ENCODE measurements at places on chromosomes 12 and 14.

GRCh38 chr14:23286020-23286901, at the start of gene HOMEZ:
Gene HOMEZ, minus strand, starts transcription at chr14:23286132. Its CDS starts 180 bp downstream, at chr14:23285952.
- peak; percentile 95 for DNase-seq

GRCh38 chr12:93042283-93042682, 113.2 kb upstream of the EEA1 start:
- DNase-seq = no peak

GRCh38 chr12:50665170-50665569, 98.7 kb upstream of the ATF1 start:
- DNase-seq = no peak

GRCh38 chr12:8455727-8456360, at the start of gene CLEC6A:
Gene CLEC6A, plus strand, starts transcription at chr12:8455962. Its CDS starts 150 bp downstream, at chr12:8456112.
- DNase-seq = no peak

DNA sequence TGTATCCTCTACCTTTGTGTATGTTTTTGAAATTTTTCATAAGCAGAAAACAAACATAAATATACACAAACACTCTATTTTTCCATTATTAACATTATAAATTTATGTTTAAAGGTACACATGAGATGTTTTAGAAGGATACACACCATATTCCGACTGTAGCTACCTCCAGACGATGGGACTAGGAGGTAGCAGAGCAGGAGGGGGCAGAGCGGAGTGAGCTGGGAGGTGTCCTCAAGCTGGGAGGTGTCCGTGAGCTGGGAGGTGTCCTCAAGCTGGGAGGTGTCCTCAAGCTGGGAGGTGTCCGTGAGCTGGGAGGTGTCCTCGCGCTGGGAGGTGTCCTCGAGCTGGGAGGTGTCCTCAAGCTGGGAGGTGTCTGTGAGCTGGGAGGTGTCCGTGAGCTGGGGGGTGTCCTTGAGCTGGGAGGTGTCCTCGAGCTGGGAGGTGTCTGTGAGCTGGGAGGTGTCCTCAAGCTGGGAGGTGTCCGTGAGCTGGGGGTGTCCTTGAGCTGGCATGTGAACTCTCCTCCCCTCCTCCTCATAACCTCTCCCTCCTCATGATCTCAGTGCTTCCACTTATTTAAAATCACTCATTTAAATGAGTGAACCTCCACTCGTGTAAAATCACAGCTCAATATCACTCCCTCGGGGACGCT, 346.9 kb upstream of the SFSWAP start:
- no peak for DNase-seq

DNA sequence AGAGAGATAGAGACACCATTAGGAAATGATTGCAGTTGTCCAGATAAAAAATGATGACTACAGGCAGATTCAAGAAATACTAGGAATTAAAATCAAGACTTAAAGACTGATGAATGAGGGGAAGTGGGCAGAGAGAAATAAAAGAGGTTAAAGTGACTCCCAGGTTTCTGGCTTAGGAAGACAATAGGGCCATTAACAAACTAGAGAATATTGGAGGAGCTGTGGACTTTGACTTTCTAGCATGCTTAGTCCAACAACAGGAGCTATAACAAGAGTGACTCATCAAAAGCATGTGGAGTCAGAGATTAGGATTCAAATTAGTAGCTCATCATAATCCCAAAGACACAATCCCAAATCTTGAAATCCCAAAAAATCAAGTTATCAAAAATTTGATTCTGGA, 101.5 kb downstream of the BMP4 start:
- no peak for DNase-seq

DNA sequence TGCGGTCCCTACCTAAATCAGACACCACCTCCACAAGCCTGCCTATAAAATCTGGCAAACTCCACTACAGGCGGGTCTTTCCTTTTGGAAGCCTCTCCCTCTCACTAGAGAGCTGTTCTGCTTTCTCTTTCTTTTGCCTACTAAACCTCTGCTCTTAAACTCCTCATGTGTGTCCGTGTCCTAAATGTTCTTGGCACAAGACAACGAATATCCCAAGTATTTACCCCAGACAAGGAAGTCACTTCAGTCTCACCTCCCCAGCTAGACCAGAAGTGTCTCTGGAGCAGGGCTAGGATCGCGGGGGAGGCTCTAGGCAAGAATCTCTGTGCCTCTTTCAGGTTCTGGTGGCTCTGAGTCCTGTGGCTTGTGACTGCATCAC, 37.2 kb upstream of the FICD start:
- DNase-seq = no peak

- no peak for DNase-seq
Measured at GRCh38 chr12:6226679-6227051, 26.5 kb downstream of the CD9 start.

DNA sequence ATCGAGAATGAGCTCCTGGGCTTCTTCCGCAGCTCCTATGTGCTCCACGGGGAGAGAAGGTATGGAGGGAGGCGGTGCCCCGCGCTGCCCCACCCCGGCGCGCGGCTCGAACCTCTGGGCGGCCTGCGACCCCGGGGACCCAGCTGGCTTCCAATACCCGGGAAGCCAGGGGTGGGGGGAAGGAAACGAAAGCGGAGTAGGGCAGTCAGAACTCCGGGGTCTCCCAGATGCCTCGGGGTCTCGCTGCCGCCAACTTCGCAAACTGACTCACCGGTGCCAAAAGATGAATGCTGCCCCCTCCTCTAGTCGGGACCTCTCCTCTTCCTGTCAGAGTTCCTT, 1.3 kb downstream of the TRHDE start:
- no peak for DNase-seq

GRCh38 chr14:76950055-76951020, 78.2 kb downstream of the IRF2BPL start:
- no peak for DNase-seq

- DNase-seq = no peak
Measured at GRCh38 chr14:83196236-83196635, 1662.6 kb upstream of the SEL1L start.

DNA sequence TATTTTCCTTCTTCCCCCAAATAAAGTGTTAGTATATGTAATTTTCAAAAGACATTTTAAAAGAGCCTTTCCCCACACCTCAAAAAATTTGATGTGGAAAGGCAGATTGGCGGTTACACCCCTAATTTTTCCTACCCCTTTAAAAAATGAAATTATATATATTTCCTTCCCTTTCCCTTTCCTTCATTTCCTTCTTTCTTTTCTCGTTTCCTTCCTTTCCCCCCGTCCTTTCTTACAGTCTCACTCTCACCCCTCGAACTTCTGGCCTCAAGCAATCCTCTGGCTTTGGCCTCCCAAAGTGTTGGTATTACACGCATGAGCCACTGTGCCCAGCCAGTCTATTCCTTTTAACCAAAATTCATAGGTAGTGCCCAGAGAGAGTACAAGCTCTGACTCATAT, 4.2 kb upstream of the UNC119B start:
- no peak for DNase-seq

GRCh38 chr14:105307052-105307727, 6.4 kb upstream of the BRF1 start:
- no peak for DNase-seq

DNA sequence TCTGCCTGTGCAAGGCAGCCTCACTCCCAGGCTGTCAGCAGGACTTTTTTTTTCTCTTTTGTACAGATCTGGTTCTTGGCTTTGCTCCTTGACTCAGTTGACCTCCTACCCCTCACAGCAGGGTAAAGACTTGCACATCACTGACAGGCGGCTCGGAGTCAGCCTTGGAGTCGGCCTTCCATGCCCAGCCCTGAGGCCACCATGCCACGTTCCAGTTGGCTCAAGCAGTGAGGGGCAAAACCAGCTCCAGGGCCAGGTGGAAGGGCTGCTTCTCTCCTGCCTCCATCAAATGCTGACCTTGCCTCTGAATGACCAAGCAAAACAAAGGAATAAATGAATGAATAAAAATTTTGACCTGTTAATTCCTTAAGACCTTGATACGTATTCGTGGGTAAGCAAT, 27.6 kb downstream of the JAG2 start:
- DNase-seq = no peak

DNA sequence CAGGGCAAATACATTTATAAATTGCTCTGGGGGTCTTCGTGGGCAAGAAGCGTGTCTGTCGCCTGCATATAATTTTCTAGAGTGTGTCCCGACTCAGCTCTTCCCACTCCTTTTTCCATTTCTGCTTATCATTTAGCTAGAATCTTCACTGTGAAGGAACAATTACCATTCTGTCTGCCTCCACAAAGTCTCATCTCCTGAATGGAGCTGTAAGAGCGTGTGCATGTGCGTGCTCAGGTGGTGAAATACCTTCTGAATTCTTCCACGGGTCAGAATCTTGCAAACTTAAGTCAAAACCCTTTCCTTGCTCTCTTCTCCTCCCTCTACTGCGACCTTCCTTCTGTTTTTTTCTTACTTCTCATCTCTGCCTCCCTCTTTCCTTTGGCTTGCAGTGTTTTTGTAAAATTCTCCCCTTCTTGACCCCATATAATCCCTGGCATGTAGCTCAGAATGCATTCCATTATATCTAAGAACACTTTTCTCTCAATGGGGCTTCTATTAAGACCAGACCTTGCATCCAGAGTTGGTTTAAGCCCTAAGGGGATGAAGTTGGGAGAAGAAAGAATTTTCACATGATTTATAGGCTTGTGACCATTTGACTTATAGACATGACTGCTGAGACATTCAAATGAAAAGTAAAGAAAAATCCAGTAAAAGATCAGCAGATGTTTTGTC, 25.0 kb upstream of the GSG1 start:
- DNase-seq = no peak

DNA sequence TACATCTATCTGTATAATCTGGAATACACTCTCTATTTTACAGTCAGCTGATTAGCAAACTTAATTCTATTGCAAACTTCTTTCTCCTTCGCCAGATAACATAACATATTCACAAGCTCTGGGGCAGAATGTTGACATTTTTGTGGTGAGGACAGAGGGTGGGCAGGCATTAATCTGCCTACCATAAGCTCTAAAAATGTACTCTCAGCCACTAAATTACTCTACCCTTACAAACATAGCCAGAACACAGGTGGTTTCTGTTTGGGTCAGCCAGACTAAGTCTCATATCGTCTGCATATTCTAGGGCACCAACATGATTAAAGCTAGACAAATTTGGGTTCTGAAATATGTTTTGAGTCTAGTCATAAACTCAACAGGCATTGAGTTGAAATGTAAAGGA, 90.1 kb downstream of the SLC6A15 start:
- no peak for DNase-seq

DNA sequence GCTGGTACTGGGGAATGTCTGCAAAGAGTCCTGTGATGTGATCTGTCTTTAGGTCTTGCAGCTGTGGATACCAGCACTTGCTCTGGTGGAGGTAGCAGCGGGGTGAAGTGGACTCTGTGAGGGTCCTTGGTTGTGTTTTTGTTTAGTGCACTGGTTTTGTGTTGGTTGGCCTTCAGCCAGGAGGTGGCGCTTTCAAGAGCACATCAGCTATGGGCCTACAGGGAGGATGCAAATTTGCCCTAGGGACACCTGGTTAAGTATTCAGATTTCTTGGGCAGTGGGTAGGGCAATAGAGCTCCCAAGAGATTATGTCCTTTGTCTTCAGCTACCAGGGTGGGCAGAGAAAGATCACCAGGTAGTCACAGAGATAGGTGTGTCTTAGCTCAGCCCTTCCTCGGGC, 63.8 kb downstream of the PTGER2 start:
- DNase-seq = no peak

- no peak for DNase-seq
Measured at GRCh38 chr14:23335623-23336022, 14.4 kb downstream of the PABPN1 start.

- no peak for DNase-seq
Measured at GRCh38 chr12:69129017-69129416, 110.4 kb upstream of the CPSF6 start.

- no peak for DNase-seq
Measured at GRCh38 chr14:54686219-54686870, 119.4 kb downstream of the SAMD4A start.

DNA sequence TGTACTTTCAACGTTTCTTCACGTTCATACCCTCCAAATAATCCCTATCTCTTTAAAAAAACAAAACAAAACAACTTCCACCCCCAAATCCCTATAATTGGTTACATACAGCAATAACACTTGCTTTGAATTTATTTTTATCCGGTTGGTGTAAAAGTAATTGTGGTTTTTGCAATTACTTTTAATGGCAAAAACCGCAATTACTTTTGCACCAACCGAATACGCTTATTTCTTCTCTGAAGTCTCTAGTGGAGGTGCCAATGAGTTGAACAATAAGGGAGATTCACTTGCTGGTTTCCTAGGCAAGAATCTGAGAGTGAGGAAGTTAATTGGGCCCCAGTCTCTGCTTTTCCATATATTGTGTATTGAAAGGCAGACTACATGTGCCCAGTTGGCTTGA, 133.3 kb downstream of the DACT1 start:
- DNase-seq = no peak

GRCh38 chr14:92568621-92569479, 55.3 kb downstream of the RIN3 start:
- DNase-seq = no peak

DNA sequence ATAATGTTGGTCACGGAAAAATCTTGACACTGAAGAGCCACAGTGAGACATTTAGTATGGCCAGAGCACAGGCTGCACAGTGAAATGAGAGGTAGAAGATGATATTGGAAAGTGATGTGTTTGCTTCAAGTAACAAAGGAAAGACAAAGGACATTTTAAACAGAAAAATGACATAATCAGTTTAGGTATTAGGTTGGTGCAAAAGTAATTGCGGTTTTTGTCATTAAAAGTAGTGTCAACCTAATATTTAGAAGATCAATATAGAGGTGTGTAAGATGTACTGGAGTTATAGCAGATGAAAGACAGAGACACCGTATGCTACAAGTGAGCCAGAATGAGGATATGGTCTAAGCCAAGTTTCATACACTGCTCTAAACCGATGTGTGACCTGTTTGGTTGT, 253.0 kb upstream of the PPFIA2 start:
- DNase-seq = no peak

GRCh38 chr12:34218193-34219045, 196.1 kb downstream of the ALG10 start:
- DNase-seq = no peak

DNA sequence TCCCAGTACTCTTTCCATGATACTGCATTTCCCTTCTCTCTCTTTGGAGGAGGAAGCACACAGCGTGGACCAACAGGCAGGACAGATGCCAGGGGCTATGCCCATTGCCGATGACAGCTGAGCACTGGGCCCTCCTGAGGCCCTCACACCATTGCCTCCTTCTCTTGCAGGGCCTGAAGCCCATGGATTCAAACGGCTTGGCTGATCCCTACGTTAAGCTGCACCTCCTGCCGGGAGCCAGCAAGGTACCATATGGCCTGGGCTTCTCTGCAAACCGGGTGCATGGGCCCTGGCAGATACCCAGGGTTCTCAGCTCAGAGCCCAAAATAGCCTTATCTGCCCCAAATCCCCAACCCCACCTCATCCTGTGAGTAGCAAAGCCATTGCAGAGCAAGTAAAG, 25.2 kb upstream of the OAS1 start:
- no peak for DNase-seq

DNA sequence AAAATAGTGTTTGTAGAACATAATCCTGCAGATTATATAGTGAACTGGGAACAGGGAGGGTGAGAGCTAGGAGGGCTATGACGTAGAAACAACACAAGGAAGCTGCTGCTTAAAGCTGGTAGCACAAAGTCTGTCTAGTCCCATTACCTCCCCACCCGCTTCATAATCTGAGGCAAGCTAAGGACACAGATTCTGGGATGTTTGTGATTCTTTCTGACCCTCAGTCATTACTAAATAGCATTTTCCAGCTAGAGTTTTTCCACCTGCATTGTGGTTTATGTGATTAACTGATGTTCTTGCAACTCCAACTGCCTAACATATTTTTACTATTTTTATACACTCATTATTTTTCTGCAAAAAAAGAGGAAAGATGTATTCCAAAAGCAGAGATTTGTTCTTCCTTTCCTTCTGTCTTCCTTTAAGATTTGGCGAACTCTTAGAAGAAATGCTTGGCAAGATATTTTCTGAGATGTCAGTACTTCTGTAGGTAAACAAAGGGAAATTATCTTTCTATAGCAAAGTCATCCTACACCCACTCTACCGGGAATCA, 293.2 kb upstream of the FAR2 start:
- DNase-seq = no peak

Measured in brain pericyte (primary cell).